Osteocyte (in vitro differentiated cells): ENCODE measurements at places on chromosomes 4 and X. TPM values are rescaled to one million over a fixed set of nuclear protein-coding genes. Genes with fewer than 3 reads are reported as not detected.

The CCDC158 gene
- total RNA-seq: not detected in 2 replicates

The ODAPH gene
- total RNA-seq: not detected in 2 replicates

The EDNRA gene
- total RNA-seq: 181 and 195 TPM in 2 replicates

The RNF150 gene
- 56.2 and 56.5 TPM in 2 replicates for total RNA-seq

The F8A2 gene
- not detected in 2 replicates for total RNA-seq

The SPARCL1 gene
- total RNA-seq: 4.0 TPM in 2 replicates

The TRPC5OS gene
- total RNA-seq: not detected in 2 replicates

The FANCB gene
- 2.9 and 4.2 TPM in 2 replicates for total RNA-seq

The DUSP21 gene
- not detected in 2 replicates for total RNA-seq

The NPY2R gene
- total RNA-seq: not detected in 2 replicates

The OGT gene
- 210 and 238 TPM in 2 replicates for total RNA-seq

The ARMCX4 gene
- 16.8 and 17.5 TPM in 2 replicates for total RNA-seq

The TMPRSS11A gene
- not detected in 2 replicates for total RNA-seq

The PSAPL1 gene
- total RNA-seq: not detected in 2 replicates

The NAP1L3 gene
- total RNA-seq: 14.3 and 15.0 TPM in 2 replicates

The GLOD5 gene
- total RNA-seq: not detected in 2 replicates

The TMEM144 gene
- 1.0 and 1.7 TPM in 2 replicates for total RNA-seq

The NDUFC1 gene
- 40.9 and 43.7 TPM in 2 replicates for total RNA-seq

The SULT1B1 gene
- total RNA-seq: 0.50 and 1.2 TPM in 2 replicates

The MAOA gene
- 0.26 and 0.32 TPM in 2 replicates for total RNA-seq

The TRIM60 gene
- total RNA-seq: not detected in 2 replicates

The SERTM2 gene
- total RNA-seq: not detected in 2 replicates

The CRMP1 gene
- 24.5 and 24.7 TPM in 2 replicates for total RNA-seq

The TMEM154 gene
- 0.60 and 1.4 TPM in 2 replicates for total RNA-seq

The PTPN13 gene
- 55.7 and 56.0 TPM in 2 replicates for total RNA-seq

The CORIN gene
- total RNA-seq: 1.6 and 2.6 TPM in 2 replicates

The GPR82 gene
- not detected in 2 replicates for total RNA-seq

The ALPK1 gene
- 8.3 and 9.1 TPM in 2 replicates for total RNA-seq

The VCX3B gene
- total RNA-seq: not detected in 2 replicates

The ART3 gene
- not detected in 2 replicates for total RNA-seq

The ARAP2 gene
- total RNA-seq: 1.0 and 2.4 TPM in 2 replicates

The GPRASP2 gene
- 10.6 and 11.0 TPM in 2 replicates for total RNA-seq

The STPG2 gene
- total RNA-seq: not detected in 2 replicates

The SATL1 gene
- not detected in 2 replicates for total RNA-seq

The ANXA10 gene
- total RNA-seq: not detected in 2 replicates

The TEX13C gene
- total RNA-seq: not detected in 2 replicates

The STK26 gene
- total RNA-seq: 13.9 and 14.2 TPM in 2 replicates

The CENPVL3 gene
- total RNA-seq: 0.18 TPM in 1 of 2 replicates, not detected in the other

The ZNF330 gene
- 26.6 and 30.1 TPM in 2 replicates for total RNA-seq

The CLDN34 gene
- 0.59 TPM in 1 of 2 replicates, not detected in the other for total RNA-seq

The VSIG1 gene
- total RNA-seq: not detected in 2 replicates

The MGARP gene
- total RNA-seq: 5.1 and 5.2 TPM in 2 replicates
